ENCODE measurements at places on chromosomes 12 and 14.

GRCh38 chr12:48027183-48028002 lies 23.1 kb upstream of the COL2A1 start:
- no peak for DNase-seq

DNA sequence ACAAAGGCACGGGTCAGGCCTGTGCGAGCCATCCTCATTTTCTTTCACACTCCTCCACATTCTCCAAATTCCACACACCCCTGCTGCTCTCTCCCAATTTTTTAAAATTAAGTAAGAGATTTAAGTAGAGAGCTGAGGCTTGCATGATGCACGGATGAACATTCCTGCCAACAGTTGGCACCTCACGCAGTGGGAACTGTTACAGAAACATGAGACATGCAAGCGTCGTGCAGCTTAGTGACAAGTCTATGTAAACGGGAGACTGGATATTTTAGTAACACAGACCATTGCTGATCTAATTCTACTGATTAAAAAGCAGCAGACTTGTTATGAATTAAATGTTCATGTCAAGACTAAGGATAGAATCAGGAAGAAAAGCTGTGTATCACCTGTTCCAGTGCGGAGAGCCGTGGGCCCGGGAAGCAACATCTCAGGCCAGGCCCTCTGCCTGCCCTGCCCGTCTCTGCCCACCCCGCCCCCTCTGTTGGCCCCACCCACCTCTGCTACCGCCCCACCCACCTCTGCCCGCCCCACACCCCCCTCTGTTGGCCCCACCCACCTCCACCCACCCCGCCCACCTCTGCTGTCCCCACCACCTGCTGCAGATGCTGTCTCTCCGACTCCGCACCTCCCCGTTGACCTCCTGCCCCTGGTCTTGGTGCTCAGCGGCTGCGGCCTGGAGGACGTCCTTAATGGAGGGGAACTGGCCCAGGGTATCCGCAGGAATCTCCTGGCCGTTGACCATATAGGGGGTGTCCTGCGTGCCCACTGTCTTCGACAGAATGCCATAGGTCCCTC lies 21.2 kb downstream of the GOLGA3 start:
- DNase-seq, result no peak

DNA sequence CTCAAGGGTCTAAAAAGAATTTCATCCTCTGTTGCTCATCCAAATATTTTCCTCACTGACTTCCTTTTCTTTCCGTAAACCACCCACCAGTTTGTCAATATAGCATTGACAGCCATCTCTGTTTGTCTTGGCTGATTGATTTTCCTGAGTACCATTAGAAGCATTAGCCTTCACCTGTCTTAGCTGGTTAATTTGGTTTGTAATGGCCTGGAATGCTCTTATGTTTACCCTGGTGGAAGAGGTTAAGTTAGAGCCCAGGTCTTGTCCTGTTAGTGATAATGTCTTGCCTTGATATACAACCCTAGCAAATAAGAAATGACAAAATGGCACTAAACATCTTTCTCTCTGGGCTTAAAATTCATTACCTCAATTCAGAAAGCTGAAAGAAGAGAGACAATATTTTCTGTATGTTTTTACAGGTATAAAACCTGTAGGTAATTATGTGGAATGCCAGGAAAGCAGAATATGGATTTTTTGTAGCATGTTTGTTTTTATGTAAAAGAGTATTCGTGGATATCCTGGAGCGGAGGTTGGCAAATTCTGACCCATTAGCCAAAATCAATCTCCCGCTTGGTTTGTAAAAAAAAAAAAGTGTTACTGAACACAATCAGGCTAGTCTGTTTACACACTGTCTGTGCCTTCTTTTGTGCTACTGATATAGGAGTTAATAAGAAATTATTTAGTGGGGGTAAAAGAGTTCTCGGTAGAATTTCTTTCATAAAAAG lies 224.4 kb upstream of the DAAM1 start:
- DNase-seq, result no peak

DNA sequence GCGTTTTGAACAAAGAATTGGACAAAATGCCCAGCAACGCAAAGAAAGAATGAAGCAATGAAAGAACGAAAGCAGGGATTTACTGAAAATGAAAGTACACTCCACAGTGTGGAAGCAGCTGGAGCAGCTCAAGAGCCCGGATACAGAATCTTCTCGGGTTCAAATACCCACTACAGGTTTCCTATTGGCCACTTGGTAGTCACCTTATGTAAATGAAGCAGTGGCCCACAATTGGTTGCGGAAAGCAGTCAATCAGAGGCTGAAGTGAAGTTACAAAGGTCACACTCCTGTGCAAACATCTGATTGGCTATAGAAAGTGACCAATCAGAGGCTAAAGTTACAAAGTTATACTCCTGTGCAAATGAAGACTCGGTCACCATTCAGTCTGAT lies 15.0 kb upstream of the PPP1R13B start:
- DNase-seq, result no peak

DNA sequence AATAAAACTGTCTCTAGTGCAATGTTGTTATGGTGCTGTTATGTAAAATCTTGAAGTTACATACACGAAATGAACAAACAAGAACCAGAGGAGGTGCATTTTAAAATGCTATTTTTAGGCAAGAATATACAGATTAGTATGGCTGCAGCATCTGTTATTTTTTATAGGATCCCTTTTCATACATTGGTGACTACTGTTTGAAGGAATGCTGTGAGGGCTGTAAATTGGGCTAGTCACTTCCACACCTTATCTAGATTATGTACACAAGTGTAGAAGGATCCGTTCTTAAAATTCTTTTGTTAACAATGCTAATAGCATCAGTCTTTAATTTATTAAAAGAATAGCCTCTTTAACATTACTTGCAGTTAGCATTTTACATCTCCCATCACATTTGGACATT lies 284.3 kb upstream of the MDGA2 start:
- DNase-seq, result no peak

DNA sequence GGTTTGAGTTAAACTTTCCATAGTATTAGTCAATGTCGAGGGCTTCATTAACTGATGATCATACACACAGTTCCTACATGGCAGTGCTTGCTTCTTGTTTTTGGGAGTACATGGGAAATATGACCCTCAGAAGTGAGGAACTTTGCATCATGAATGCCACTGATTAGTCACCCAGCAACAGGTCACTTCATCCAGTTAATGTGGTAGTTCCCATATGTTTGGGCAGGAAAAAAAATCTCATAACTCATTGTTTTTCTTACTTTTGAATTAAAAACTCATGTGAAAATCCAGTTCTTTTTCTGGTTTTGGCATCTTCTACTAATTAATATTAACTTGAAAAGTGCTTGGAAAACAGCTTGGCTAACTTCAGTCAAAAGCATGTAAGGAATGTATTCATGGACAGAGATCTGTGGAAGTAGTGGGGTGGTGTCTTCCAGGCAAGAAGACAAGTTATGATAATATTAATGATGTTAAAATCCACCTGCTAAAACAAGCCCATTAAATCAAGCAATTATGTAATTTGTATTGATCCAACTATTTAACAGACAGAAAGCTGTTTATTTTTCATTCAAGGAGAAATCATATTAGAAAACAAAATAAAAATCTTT lies 309.1 kb upstream of the NAV3 start:
- no peak for DNase-seq

DNA sequence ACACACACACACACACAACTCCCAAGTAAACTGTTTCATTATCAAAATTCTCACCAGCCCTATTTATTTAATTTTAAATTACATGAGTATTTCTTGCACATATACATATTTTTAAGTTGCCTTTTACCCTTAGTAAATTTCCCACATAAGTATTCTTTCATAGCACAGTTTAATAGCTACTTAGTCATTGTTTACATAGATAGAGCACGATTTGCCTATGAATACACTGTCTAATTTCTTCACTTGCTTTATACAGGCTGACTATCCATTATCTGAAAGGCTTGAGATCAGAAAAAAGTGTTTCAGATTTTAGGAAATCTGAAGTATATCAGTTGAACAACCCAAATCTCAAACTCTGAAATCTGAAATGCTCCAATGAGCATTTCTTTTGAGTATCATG lies 30.9 kb downstream of the NIN start:
- DNase-seq, result no peak

DNA sequence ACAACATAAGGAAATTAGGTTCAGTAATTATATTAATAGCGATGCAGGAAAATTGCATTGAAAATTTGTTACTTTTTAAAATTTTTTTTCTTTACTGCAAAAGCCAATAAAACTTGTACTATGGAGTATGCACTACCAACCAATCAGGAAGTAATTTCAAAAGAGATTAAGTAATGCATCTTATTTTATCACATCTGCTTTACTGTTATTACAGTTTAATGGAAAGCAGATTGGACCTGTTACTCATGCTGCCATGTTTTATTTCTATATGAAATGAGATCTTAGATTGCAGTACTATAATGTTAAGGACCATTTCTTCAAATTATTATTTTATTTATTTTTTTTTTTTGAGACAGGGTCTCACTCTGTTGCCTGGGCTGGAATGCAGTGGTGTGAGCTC lies 1.7 kb upstream of the STRN3 start:
- no peak for DNase-seq

DNA sequence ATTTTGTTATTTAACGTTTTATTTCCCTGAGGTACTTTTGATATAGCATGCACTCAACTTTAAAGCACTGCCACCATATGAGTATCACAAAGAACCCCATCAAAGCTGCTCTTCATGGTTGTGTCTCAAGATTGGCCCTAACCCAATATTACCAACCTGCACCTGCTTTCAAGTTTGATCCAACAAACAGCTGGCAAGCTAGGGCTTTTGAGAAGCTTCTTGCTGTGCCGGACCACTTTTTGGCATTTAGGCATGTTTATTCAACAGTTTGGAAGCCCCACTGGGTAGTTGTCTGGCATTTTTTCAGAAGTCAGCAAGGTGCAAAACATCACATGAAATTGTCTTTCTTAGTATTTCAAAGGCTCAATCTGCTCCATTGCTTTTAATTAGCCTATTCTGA lies 137.2 kb upstream of the PLEKHA5 start:
- DNase-seq, result no peak

DNA sequence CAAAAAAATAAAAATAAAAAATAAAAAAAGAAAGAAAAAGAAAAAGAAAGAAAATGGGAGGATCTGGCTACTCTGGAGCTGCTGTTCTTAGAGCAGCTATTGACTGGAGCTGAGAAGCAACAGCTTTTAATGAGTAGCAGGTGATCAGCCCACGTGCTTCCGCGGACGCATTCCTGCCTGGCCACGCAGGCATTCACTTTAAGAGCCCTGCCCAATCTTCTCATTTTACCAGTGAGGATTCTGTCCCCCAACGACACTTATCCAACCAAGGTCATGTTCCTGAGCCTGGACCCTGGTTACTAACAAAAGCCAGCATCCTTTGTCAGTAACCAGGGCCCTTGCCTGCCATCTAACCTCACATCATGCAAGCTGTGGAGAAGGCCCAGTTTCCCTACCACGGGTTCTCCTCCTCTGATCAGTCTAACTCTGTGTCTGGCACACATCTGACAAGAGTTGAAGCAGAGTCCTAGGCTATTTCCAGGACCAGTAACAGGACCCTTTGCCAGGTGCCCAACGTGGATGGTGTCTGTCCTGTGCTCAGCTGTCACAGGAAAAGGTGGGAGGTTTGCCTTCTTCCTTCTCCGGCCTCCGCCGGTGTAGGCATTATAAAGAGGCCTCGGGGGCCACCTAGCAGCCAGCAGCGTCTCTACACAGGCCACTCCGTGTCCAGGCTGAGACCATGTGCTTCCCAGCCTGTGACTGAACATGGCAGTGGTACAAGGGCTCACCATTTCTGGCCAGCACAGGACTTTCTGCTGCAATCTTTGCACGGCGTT lies 60.9 kb upstream of the GPATCH2L start:
- DNase-seq, result no peak

- DNase-seq, result no peak
These were observed 510 bp downstream of the EIF2S1 start for GRCh38 chr14:67360470-67361206.

DNA sequence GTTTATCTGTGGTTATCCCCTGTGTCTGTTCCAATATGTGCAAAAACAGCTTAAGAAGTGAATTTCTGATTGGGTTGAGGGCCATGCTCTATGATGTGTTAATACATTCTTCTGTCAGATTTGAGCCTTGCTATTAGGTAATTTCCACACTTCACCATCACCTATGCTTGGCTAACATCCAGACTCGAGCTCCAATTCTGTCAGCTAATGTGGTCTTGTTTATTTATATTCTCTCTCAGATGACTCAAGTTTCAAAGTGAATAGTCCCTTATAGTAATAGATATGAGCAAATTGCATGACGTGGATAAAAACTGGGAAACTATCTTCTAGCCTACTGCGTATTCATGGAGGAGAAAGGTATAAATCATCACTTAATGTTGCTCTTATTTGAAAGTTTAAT lies 451.3 kb downstream of the SNAPC1 start:
- no peak for DNase-seq

DNA sequence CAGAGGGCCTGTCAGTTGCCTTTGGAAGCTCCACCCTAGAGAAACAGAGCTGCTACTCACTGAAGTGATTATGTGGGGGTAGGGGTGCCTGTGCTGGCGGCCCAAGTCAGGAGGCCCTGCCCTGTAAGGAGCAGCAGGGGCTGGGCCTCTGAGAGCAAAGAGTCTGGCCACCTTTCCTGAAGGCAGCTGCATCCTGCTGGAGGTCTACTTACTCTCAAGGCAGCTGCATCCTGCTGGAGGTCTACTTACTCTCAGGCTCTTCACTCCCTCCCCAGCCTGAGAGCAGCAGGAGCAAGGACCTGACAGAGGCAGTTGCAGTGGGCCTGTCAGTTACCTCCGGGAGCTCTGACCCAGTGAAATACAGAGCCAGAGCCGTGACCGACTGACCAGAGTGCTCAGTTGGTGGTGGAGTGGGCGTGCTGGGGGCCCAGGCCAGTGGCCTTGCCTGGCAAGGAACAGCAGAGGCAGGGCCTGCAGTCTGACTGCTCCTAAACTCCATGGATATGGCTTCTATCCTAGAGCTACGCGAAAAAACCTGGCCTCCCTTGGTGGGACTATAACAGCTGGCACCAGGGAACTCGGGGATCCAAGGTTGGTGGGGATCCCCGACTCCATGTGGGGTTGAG lies 32.3 kb downstream of the RAD51B start:
- peak; percentile 70 for DNase-seq

DNA sequence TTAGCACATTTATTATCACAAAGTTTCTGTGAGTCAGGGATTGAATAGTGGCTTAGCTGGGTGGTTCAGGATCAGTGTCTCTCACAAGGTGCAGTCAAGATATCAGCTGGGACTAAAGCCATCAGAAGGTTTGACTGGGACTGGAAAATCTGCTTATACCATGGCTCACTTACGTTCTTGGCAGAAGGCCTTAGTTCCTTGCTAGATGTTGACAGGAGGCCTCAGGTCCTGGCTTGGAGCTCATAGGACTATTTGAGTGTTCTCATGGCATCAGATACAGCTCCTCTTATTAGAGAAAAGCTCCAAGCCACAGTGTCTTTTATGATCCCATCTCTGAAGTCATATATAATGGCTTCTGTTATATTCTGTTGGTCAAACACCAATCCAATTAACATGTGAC lies 127.3 kb downstream of the SLC6A15 start:
- DNase-seq, result no peak

DNA sequence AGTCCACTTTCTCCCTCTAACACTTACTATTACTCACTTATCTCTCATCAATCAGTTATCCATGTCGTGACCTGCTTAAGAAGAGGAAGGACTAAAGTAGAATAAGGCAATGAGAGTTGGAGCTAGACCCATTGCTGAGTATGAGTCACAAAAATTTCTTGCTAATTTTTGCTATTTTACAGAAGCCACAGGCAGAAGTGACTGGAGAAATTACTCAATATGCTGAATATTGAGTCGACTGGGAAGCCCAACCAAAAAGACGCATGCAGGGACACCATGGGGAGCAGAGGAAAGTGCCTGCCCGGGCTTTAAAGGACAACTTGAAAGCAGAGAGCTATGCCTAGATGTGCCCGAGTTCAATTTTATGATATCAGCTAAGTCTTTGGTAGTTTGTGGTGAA lies 115.4 kb upstream of the FOXG1 start:
- no peak for DNase-seq

Measured in bone marrow (tissue), 2 donors.